ENCODE measurements at places on chromosomes 1 and 21.

DNA sequence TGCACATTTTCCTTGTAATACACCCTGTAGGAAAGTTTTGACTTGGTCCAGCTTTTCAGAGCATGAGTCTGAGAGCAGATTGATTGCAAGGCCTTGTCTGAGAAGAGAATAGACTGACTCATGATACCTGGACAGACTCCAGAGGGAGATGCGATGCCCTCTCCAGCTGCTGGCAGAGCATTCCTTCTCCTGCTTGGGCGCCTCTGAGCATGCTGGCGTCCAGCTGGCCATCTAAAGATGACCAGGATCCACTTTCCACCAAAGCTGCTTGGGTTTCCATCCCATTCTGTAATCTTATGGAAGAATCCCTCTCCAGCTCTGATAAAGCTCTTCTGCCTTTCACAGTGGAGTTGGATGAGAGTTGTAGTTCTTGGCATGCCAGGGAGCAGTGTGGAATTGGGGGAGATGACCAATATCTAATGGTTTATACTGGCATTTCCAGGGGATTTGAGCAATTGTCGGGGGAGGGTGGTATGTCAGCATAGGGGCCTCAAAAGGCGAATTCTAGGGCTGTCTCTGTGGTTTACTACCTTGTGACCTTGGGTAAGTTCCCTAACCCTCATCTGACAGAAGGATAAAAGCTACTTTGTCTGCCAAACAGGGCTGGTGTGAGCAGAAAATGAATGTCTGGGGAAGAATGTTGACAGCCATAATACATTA lies 19.5 kb downstream of the SZRD1 start:
- no peak for DNase-seq

DNA sequence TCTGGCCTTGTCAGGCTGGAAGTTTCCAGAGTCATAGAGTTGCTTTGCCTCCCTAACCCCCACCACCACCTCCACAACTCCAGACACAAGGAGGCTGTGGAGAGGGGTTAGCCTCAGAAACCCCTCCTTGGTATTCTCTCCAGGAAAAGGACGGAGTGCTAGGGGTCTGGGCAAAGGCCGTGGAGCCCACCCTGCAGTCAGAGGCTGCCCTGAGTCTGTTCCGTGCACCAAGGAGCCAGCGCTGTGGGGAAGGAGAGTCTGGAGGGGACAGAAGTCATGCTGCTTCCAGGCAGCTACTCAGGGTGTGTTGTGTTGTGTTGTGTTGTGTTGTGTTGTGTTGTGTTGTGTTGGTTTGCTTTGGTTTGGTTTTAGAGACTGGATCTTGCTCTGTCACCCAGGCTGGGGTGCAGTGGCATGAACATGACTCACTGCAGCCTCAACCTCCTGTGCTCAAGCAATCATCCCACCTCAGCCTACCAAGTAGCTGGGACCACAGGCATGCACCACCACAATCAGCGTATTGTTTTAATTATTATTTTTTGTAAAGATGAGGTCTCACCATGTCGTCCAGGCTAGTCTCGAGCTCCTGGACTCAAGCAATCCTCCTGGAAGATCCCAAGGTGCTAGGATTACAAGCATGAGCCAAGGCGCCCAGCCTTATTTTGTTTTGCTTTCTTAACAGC lies 122.2 kb upstream of the TMEM51 start:
- DNase-seq: no peak

- no peak for DNase-seq
Measured at GRCh38 chr1:116391185-116391584, 18.1 kb downstream of the ATP1A1 start.

GRCh38 chr21:42417533-42417932 lies 13.8 kb downstream of the UBASH3A start:
- no peak for DNase-seq

DNA sequence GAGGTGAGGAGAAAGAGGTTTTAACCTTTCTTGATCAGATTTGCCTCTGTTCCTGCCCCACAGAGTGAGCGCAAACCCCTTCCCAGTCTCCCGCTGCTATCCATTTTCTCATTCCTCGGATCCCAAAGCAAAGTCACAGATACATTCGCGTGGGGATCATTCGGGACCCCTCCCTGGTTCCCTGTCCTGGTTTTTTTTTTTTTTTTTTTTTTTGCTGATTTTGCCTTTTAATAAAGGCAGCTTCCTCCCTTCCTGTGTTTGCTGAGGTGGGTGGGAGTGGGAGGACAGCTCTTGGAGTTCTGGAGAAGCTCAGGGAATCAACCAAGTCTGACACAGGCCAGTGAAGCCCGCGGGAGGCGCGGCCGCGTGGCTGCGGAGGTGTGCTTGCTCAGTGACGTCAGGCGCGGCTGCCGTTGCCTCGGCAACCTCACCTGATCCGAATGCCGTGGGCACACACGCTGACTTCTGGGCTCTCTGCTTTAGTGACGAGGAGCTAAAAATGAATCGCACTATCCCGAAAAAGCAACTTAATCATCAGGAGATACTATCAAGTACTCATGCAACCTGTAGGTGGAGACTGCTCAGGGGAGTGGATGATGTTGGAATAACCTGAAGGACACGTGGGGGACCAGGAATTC lies 106.4 kb downstream of the TBX19 start:
- peak; percentile 55 for DNase-seq

DNA sequence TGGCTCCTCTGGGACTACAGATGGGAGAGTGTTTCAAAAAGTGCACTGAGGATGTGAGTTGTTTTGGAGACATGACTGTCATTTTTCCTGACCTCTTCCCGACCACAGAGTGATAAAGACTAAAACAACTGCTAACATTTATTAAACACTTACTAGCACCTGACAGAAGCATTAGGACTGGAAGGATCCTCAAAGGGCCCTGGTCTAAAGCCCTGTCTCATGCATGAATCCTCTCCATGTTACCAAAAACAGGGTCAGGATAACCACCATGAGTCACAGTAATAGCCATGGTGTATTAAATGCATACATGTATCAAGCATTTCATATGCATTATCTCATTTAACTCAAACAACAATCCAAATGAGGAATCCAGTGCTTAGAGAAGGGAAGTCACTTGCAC lies 11.5 kb downstream of the CYB5RL start:
- no peak for DNase-seq

Measured in activated CD8-positive, alpha-beta memory T cell treated with anti-CD3 and anti-CD28 coated beads for 4 hours (primary cell).